ENCODE measurements at places on chromosomes 2 and 18.

DNA sequence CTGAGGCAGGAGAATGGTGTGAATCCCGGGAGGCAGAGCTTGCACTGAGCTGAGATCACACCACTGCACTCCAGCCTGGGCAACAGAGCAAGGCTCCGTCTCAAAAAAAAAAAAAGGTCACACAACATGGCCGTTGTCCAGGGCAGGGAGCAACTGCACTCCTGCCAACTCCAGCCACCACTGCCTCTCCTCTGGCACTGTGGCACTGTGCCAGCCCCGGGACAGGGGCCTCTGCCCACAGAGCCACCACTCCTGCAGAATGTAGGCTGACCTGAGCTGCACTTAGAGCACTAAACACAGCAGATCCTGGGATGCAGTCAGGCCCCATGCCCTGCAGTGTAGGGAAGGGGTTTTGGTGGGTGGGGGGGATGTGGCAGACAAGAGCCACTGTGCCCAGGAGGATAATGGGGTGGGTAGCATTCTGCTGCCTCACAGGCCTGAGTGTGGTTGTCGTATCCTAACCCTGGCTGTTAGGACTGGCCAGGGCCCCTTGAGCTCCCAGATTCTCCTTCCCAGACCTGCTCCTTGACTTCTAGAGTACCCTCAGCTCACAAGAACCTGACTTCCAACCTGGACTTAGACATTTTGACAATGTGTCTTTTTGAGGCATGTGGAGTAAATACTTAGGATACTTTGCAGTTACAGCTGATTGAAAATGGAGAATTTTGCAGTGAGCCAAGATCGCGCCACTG lies 69.4 kb upstream of the SH3RF3 start:
- DNase-seq, result no peak

DNA sequence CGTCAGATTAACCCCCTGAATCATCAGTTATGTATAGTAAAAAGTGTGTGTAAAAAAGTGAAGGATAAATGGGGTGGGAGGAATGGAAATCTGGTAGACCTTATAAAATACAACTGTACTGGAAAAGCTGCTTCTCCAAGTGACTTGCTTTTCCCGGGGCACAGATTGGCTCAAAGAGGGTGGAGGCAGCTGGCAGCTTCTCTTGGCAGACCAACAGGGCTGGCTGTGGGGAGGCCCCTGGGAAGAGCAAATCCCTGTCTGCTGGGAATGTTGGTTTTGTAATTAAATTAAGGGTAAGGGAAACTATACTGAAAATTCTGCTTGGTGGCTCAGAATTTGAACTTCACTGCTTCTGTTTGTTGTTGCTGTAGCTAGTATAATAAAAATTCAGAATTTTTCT lies 154.2 kb upstream of the DLX2 start:
- DNase-seq, result no peak

- DNase-seq, result no peak
Measured at GRCh38 chr2:21443494-21444105, 319.8 kb downstream of the TDRD15 start.

GRCh38 chr2:55084641-55085040 lies 34.4 kb upstream of the RTN4 start:
- DNase-seq, result no peak

DNA sequence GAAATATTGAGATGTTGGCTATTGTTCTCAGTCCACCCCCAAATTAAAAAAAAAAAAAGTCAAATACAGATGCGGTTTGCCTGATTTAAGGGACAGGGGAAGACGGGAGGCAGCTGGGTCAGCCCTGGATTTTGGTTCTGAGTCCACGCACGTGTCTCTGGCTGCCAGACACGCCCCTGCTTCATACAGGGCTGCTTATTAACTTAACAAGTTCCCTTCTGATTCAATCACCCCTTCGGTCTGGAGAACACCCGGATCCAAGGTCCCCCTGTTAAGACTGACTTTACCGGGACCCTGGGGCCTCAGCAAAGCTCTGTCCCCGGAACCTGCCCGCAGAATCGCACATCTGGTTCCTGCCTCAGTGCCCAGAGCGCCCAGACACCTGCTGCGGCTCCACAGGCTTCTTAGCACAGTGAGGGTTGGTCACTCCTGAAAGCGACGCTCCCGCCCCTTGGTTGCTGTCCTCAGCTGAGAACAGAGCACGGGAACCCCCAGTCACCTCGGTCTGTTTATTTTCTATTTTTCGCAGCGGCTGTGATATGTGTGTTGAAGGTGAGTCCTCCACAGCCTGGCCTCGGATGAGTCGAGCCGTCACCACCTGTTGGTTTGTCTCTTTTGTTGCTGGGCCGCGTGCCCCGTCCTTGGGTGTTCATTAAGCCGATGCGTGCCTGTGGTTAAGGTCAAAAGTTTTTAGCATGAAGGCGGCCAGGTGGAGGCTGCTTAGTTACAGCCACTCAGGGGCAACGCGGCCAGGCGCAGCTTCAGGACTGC lies 57.2 kb downstream of the RTP5 start:
- DNase-seq, result no peak

- DNase-seq, result no peak
Measured at GRCh38 chr2:55459714-55460274, 40.1 kb upstream of the CCDC88A start.

DNA sequence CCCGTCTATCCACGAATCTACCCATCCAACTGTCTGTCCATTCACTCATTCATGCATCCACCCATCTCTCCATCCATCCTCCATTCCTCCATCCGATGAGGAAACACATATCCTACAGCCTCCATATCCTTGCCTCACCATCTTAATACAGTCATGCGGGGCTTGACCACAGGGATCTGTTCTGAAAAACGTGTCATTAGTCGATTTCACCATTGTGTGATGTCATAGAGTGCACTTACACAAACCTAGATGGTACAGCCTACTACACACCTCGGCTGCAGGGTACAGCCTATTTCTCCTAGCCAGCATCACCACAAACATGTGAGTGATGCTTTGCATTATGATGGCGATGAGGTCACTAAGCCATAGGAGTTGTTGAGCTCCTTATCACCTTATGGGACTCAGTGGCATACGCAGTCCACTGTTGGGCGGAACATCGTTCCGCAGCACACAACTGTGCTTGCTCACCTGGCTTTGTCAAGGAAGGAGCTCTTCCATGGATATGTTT lies 1.9 kb upstream of the NT5DC4 start:
- DNase-seq, result no peak

- no peak for DNase-seq
Measured at GRCh38 chr2:119753930-119754321, 5.8 kb upstream of the PTPN4 start.

DNA sequence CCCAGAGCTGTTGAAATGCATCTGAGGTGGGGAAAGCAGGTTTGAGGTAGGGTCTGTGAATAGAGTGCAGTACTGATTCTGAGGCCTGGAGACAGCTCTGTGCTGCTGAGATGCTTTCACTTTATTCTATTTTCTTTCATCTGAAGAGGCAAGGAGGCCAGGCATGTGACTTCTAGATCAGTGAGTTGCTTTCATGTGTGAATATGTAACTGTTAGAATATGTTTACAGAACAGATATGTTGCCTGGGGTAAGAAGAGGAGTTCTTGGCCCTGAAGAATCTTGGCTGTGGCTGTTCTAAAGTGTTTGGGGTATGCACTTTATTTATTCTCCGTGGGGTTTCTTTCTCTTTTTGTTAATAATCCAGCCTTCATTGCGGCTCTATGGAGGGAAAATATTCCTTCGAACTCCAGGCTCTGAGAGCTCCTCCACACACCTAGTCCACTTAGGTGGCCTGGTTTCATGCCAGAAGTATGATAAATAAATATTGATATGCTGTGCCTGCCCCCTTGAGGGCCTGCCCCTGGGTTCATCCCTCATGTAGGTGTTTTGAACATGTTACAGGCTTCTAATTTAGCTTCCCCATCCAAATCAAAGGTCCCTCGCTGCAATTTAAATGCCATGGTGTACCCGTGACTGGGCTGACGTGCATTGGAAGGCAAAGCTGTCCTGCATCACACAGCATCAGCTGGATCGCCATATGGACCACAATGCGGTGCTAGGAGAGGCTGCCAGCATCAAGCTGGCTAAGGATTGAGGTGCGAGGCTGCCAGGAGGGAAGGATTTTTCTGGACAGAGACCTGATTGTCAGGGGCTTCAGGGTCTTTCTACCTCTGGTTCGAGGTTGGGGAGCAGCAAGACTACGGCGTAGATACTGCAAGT lies 102.9 kb downstream of the PRKCE start:
- DNase-seq, result no peak

- DNase-seq, result peak; percentile 48
Measured at GRCh38 chr2:105388971-105389381, 9.9 kb downstream of the FHL2 start.

DNA sequence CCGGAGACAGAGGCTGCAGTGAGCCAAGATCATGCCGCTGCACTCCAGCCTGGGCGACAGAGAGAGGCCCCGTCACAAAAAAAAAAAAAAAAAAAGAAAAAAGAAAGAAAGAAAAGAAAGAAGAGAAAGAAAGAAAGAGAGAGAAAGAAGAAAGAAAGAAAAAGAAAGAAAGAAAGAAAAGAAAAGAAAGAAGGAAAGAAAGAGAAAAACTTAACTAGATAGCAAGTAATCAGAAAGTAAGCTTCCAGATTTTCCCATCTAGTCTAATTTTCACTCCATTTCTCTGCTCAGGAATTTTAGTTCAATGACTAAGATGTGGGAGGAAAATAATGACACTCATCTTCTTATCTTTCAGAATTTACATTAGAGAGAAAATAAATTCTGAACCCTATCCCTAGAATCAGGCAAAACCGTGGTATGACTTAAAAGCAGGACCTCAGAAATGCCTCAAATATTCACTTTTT lies 2.4 kb downstream of the GFPT1 start:
- no peak for DNase-seq

- DNase-seq, result peak; percentile 86
Measured at GRCh38 chr18:79393635-79394533, 1.8 kb upstream of the NFATC1 start.

DNA sequence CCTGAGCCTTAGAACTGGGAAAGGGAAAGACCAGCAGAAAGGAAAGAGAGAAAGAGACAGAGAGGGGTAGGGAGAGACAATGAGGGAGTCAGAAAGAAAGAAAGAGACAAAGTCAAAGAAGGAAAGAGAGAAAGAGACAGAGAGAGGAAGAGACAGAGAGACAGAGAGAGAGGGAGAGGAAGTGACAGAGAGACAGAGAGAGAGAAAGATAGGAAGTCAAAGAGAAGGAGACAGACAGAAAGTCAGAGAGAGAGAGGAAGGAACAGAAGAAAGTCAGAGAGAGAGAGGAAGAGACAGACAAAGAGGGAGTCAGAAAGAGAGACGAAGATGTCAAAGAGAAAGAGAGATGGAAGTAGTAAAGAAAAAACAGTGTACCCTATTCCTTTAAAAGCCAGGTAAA lies 261.8 kb downstream of the WDPCP start:
- DNase-seq, result no peak

DNA sequence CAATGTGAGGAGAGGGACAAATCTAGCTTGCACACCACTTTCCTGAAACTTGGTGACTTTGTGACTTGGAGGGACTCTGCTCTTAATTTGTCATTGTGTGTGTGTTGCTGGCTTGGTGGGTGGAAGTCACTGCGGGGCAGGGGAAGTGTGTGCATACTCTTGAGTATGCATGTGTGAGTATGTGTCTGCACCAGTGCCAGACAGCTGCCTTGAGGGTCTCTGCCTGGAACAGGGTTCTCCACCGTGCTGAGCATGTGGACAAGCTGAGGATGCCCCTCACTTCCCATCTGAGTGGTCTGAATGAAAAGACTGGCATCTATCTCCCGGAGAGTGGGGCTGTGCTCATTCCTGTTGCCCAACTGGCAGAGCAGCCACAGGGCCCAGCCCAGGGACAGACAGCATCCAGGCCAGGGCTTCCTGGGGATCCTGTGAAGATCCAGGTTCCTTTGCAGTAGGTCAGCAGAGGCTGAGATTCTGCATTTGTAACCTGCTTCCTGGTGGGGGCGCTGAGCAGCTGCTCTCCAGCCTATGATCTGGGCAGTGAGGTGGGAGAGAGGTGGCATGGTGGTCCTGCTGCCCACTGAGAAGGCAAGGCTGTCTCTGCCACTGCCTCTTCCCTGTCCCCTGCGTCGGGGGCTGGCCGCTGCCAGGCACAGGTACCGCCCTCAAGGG lies 138.9 kb upstream of the HAAO start:
- no peak for DNase-seq

GRCh38 chr18:53101536-53102105 lies 761.6 kb downstream of the DCC start:
- DNase-seq, result peak; percentile 65

DNA sequence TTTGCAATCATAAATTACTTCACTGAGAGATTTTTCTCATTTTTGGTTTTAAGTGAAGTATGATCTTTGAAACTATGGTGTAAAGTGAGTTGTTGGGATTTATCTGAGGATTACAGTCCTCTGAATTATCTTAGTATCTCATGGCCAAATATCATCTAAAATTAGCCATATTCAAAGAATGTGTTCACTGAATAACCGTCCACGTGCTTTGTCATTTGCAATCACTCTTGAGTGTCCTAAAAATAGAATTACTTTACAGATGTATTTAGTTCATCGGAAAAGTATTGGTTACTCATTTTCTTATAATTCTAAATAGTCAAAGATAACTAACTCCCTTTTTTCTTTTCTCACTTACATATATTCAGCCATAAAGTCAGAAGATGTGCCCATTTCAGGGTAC lies 141.2 kb downstream of the RTN4 start:
- DNase-seq, result no peak

DNA sequence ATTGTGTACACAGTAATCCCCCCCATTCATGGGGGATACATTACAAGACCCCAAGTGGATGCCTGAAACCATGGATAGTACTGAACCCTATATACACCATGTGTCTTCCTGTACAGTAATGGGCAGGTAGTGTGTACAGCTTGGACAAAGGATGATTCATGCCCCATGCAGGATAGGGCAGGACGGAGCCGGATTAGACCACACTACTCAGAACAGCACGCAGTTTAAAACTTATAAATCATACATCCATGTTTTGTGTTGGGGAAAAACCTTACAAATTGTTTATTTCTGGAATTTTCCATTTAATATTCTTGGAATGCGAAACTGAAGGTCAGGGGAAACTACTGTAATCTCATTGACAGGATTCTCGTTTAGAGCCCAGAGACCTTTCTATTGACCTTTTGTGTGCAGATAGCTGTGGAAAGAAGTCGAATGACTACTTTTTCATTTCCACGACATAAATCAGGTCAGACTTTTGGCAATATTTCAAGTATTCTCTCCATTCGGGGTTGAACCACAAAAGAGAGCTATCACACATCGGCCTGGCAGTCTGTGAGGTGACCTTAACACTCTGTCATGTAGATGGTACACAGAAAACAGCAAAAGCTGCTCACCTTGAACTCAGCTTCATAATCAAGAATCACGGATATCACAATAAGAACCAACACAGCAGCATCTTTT lies 9.9 kb upstream of the YPEL5 start:
- no peak for DNase-seq

- no peak for DNase-seq
Measured at GRCh38 chr18:27411911-27412310, 226.8 kb upstream of the CHST9 start.

- no peak for DNase-seq
Measured at GRCh38 chr2:99404797-99405669, 67.8 kb downstream of the EIF5B start.

DNA sequence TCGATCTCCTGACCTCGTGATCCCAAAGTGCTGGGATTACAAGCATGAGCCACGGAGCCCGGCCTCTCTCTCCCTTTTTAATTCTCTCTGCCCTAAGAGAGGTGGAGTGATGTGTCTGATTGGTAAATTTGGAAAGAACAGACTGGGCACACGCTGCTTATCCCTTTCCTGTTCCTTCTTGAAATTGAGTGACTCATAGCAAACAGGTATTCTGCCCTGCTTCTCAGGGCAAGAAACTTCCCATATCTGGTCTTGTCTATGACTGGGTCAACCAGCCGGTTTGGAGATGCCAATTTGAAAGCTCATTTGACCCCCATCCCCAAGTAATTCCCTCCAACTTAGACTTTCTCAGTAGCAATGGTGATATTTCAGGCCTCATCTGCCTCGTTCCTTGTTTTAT lies 15.0 kb downstream of the LYPD1 start:
- DNase-seq, result no peak

- no peak for DNase-seq
Measured at GRCh38 chr2:31888550-31888949, 122.3 kb downstream of the MEMO1 start.
